ENCODE measurements at places on chromosomes 13 and 19.
A peak's percentile ranks its signal among the peaks of the same experiment; 100 is the strongest.

- no peak for DNase-seq
These were observed 22.5 kb downstream of the ZDHHC20 start for GRCh38 chr13:21436582-21436981.

DNA sequence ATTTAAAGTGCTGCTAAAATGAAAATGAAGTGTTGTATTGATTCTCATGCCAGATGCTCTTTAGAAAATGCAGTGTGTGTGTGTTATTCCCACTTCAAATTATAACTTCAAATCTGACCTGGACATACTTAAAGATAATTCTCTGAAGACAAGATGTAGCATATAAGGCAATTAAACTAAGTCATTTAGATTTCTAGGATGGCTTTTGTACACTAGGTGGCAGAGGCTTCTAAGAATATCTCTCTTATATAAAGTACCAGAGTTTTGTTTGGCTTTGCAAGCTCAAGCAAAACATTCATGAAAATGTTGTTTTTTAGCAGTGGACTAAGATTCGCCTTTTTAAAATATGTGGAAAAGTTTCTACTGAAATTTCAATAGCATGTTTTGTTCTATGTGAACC lies 407.2 kb downstream of the GPC5 start:
- no peak for DNase-seq

DNA sequence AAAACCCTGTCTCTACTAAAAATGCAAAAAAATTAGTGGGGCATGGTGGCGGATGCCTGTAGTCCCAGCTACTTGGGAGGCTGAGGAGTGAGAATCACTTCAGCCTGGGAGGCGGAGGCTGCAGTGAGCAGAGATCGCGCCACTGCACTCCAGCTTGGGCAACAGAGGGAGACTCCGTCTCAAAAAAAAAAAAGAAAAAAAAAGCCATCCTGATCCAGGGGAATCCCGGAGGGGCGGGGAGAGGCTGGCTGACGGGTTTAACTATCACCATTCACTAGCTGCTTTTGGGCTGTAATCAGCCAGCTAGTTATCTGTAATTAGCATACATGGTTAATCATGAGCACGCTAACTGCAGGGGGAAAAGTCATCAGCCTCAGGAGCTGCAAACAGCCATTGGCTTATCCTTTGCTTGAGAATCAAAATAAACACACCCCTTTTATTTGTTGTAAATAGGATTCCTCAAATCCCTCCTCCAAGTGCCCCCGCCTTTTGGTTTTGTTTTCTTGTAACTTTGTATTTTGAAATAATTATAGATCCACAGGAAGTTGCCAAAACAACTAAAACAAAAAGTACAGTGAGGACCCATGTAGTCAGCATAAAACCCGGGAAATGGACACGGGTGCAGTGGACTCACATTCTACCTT lies 9.6 kb downstream of the FSD1 start:
- no peak for DNase-seq

DNA sequence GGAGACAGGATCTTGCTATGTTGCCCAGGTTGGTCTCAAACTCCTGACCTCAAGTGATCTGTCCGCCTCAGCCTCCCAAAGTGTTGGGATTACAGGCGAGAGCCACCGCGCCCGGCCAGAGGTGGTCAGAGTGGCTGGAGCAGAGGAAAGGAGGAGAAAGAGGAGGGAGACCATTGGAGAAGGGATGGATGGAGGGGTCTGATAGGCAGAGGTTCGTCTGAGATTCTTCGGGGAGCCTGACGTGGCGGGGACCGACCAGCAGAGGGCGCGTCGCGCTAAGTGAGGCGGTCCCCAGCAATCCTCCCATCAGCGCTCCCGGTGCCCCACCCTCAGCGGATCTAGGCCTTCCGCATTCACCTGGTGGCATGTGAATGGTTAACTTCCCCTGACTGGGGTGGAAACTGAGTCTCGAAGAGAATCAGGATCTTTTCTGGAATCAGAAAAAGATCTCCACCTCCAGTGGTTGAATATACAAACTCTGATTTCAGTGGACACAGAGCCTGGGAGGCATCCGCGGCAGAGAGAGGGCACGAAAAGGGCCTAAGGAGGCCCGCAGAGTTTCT lies 8.8 kb downstream of the GTPBP3 start:
- DNase-seq: peak; percentile 70

DNA sequence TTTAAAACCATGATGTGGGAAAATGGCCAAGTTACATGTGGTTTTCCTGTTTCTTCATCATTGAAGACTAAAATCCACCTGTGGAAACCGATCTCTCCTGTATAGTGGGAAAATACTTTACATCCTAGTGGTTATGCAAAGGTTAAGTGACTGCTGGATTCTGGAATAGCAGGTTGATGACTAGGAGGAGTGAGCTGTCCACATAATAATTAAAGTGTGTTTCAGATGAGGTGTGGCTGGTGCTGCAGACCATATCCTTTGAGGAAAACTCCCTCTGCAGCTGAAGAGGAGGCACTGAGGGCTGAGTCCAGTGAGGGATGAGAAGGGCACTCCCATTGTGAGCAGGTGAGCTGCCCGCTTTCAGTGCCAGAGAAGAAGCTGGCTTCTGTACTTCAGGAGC lies 43.2 kb downstream of the DCLK1 start:
- no peak for DNase-seq

- no peak for DNase-seq
These were observed 31.4 kb downstream of the PPP5C start for GRCh38 chr19:46378268-46378667.

DNA sequence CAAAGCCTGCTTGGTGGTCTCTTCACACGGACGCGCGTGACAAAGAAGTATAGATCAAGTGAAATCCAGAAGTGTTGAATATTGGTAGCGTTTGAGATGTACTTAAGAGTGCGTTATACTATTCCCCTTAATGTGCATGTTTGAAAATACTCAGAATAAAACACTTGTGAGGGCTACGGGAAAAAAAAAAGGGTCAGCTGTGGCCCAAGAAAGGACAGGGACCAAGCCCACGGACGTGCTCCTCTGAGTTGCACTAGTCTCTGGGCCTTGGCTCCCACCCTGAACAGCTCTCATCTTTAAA lies 622 bp upstream of the RBM42 start:
- no peak for DNase-seq

DNA sequence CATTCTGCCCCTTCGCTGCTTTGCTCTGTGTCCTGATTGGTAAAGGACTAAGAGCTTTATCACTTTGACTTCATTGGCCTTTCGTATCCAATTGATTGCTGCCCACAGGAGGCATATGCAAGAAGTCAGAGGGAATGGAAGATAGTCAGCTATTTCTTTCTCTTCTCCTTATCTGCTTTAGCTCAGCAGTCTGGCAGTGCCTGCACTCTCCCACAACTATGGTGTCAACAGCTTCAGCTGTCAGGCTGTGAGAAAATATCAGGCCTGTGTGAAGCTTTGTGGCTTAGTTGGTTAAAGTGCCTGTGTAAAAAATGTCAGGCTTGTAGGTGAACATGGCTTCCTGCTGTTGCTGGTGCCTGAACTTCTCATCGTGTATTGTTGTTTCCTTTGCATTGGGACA lies 243.0 kb downstream of the PCDH17 start:
- no peak for DNase-seq

DNA sequence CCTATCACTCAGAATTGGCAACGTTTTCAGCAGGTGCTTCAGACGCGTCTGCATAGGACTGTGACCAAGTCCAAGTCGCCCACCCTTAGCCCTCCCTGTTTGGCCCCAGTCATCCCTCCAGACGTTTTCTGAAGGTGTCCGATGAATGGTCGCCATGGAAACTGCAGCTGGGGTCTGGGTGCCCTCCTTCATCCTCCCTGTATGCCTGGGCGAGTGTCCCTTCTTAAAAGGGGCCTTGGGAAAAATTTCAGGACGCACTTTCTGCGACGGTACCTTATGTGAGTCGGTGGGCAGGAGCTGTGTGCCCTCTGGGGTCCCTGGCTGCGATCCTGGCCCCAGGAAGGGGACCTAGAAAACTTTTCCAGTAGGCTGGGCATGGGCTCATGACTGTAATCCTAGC lies 25.1 kb downstream of the MAN2B1 start:
- DNase-seq: no peak

GRCh38 chr13:66915596-66916185 lies 314.4 kb downstream of the PCDH9 start:
- no peak for DNase-seq

GRCh38 chr19:40510526-40511115 lies 43.8 kb downstream of the SPTBN4 start:
- no peak for DNase-seq

DNA sequence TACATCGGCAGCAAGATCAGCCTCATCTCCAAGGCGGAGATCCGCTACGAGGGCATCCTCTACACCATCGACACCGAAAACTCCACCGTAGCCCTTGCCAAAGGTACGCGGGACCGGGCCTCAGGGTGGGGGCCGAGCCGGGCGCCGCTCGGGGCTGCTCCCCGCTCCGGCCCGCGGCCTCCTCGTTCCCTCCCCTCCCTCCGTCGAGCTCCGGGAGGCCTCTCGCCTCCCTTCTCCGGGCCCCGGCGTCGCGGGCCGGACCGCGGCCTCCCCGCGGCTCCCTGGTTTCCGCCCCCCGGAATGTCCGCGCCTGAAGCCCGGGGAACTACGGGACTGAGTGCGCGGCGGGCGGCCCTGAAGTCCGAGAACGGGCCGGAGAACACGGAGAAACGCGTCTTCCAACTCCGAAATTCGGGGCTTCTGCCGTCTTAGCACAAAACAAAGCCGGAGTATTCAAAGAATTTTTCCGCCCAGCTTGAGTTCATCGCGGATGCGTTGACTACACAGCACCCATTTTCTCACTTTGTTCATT lies 423 bp downstream of the LSM14A start:
- DNase-seq: no peak

Measured in activated T-helper 2 cell treated with anti-CD3 and anti-CD28 coated beads, Interferon-gamma antibody, Interleukin-2, Interleukin-4, amounts not matched to agents 10 μg/mL and 5 μg/mL and 100 μg/mL, durations not matched to agents 14 hours and 24 hours and 36 hours (primary cell).